ENCODE measurements at places on chromosomes 2 and 18.

- no peak for DNase-seq
Observed at GRCh38 chr2:176999301-176999700, 213.3 kb upstream of the HNRNPA3 start.

GRCh38 chr2:223729781-223730180 is 107.6 kb downstream of the AP1S3 start:
- no peak for DNase-seq

GRCh38 chr2:174931724-174932123 is 73.5 kb downstream of the CHN1 start:
- no peak for DNase-seq

- DNase-seq = no peak
Observed at GRCh38 chr2:166057370-166058164, 70.3 kb downstream of the SCN1A start.

- DNase-seq = no peak
Observed at GRCh38 chr2:148955798-148956197, 80.8 kb downstream of the KIF5C start.
